Iris pigment epithelial cell (primary cell): ENCODE measurements at places on chromosomes 1 and 21.
A peak's percentile ranks its signal among the peaks of the same experiment; 100 is the strongest.

GRCh38 chr1:221669441-221669840 is 72.4 kb downstream of the DUSP10 start:
- no peak for DNase-seq

- DNase-seq, result no peak
Observed at GRCh38 chr1:81317191-81317590, 483.5 kb upstream of the ADGRL2 start.

DNA sequence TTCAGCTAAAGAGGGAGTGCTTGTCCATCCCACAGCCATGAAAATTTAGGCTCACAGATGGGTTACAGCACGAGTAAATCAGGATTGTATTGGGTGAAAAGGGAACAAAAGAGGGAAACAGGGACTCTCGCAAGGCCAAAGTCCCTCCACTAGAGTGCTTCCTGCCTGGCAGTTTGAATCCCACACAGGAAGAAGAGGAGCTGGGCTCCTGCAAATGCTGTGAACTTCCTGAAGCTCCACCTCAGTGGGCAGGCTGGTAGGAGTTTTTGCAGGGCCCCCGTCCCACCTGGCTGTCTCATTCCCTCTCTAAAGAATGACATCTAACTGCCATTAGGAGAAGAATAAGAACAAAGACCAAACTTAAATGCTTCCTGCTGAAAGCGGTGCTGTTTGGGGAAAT is 712.0 kb upstream of the PRMT6 start:
- DNase-seq, result no peak

DNA sequence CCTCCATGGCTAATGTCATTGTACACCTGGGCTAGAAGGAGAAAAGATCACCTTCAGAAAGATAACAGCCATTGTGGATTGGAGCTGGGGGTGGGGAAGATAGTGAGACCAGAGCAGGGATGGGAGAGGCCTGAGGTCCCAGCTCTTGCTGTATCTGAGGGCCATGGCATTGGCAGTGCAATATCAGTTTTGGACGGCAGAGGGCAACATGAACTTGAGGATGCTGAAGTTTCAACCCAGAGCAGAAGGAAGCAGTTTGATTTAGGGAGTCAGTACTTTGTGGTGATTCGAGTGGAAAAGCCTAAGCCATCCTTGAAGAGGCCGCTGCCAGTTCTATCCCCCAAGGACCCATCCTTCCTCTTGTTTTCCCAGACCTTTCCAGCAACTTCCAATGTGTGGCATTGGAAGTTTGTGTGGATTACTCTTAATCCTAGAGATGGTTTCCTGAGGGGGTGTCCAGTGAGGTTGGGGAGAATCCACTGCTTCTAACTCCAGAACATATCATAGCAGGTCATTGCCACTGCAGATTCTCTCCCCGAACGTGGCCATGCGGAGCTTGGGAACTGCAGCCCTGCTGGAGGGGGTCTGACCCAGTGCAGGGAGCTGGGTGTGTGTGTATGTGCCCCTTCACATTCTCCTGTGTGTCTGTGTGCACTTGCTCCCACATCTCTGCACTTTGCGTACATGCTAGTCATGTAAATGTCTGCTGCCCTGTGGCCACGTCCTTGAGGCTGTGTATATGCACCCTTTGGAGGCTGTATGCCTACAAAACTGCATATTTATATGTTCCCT is 24.1 kb downstream of the SLC26A9 start:
- DNase-seq, result peak; percentile 83

GRCh38 chr1:44294588-44295007 is 60.5 kb downstream of the ERI3 start:
- DNase-seq, result peak; percentile 24

DNA sequence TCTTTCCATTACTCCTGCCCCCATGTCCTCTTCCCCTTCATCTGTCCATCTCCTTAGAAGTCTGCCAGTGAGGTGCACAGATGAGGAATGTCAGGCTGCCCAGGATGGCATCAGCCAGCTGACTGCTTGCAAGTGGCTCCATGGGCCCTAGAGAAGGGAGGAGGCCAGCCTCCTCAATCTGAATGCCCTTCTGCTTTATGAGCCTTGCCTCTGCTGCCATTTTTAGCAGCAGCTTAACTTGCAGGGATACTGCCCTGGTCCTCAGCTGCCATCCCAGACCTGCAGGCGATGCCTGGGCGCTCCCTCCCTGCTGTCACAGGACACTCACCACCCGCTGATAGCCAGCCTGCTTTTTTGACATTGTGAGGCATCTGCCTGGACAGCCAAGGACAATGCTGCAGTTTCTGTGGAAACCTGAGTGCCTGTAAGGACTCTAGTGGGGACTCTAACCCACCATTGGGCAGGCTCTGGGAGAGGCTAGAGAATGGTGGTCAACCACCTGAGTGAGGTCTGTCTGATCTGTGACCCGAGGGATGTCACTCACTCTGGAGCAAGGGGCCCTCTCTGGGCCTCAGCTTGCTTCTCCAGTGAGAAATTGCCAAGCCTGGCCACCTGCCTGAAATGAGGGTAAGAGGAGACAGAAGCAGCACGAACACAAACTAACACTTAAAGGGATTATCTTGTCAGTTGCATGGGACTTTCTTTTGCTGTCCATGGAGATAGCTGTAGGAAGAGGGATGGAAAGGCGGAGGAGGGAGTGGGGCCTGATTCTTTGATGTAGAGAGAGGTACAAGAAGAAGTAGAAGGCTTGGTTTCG is 185.0 kb downstream of the MIS18A start:
- DNase-seq, result no peak

DNA sequence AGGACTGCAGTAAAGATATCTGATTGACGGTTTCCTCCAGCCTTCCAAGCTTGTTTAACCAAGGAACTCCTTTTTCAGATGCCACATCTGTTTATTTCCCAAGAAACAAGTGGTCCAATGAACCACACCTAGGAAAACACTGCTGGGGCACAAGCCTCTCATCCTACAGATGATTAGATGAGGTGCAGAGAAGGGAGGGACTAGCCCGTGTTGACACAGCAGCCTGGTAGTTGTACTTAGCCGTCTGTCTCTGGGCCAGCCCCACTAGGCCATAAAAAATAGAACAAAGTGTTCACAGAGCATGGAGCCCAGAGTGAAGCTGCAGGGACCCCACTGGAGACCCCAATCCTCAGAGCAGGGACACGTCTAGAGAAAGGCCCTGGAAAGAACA is 32.1 kb downstream of the LRP8 start:
- DNase-seq, result no peak

- DNase-seq, result no peak
Observed at GRCh38 chr1:30807318-30808066, 49.9 kb upstream of the LAPTM5 start.

GRCh38 chr21:25858325-25858724 is 123.6 kb downstream of the GABPA start:
- no peak for DNase-seq

DNA sequence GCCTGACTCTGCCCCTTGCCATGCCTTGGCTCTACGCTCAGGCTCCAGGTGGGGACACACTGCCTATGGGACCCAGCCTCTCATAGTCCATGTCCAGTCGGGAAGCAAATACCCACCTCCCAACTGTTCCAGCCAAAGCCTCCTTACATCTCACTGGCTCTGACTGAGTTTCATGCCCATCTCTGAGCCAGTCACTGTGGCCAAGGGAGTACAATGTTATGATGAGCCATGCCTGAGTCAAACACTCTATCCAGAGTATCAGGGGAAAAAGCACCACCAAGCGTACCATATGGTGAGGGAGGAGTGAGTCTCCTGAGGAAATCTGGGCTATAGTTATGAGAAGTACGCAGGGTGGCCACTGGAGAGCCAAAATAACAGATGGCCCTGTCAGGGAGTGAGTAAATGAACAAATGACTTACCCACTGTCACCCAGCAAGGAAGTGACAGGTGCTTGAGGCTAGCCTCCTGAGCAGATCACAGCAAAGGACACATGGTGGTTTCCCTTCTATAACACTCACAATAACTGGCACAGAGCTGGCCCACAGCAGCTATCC is 236.6 kb upstream of the GJB5 start:
- DNase-seq, result no peak

DNA sequence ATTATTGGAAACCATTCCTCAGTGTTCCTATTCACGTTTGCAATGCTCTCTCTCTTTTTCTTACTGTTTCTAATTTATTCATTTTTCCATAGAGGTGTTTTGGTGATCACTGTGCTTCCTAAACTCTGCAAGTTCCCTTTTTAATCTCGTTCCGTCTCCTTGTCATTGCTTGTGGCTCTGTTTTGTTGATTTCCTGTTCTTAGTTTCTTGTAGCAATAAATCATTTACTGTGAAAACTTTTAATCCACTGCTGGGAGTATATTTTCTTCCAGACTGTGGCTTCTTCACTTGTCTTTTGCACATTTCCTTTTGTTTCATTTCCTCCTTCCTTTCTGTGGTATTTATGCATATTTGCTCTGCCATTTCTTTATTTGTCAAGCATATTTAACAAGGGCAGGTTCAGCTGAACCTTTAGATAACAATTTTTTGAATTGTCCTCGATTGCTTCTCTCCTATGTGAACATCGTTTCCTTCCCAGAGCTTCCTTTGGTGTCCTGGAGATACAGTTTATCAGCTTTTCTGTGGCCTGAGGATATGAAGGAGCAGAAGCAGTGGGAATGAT is 3.6 kb downstream of the B3GALT5 start:
- DNase-seq, result no peak

- DNase-seq, result peak; percentile 80
Observed at GRCh38 chr1:151611288-151611790, 511 bp upstream of the SNX27 start.

DNA sequence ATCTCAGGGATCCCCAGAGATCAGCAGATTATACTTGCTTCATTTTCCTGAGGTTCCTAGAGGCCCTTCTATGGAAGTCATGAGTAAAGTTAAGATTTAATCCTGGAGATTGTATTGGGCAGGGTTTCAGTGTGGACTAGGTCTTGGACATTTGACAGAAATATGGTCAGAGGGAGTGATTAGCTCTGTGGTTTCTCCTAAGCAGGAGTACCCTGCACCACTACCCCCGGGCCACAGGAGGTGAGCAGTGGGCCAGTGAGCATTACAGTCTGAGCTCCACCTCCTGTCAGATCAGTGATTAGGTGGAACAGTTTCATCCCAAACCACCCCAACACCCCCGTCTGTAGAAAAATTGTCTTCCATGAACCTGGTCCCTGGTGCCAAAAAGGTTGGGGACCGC is 43.2 kb downstream of the PHACTR4 start:
- peak; percentile 45 for DNase-seq

GRCh38 chr1:21910558-21911204 is 26.4 kb downstream of the HSPG2 start:
- DNase-seq, result no peak

DNA sequence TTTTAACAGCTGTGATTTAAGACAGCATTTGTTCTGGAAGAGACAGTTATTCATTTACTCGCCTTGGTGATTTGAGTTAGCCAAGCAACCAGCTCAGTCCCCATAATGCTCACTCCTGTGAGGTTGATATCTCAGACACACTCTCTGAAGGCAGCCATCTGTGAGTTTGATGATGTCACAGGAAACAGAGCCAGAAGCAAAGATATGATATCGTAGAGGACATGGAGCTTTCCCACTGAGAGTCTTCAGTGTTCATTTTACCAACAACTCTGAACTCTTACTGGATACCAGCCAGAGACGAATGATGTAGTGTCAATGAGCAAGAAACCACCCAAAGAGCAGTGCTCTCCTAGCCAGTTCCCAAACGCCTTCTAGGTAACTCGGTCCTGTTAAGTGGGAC is 219.4 kb downstream of the SLC35F3 start:
- DNase-seq, result no peak

GRCh38 chr1:51784997-51785421 is 93.5 kb downstream of the NRDC start:
- DNase-seq, result peak; percentile 30

DNA sequence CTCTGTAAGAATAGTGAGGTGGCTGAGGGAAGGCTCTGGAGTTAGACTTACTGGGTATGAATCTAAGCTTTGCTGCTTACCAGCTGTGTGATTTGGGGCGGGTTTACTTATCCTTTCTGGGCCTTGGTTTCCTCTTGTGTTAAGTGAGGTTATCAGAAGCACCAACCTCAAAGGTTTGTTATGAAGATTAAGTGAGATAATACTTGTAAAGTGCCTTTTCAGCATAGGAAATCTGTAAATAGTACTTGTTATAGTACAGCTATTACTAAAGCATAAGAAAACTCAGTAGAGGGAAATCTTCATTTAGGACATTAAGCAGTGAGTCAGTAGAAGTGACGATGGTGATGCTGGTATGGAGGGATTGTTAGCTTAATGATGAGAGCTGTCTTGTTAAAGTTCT is 12.1 kb downstream of the HHAT start:
- DNase-seq, result no peak

GRCh38 chr1:16187748-16188401 is 24.6 kb downstream of the ARHGEF19 start:
- peak; percentile 79 for DNase-seq

GRCh38 chr1:35500439-35500838 is 56.8 kb downstream of the KIAA0319L start:
- DNase-seq, result no peak

GRCh38 chr1:40911105-40911504 is 48.9 kb upstream of the CITED4 start:
- no peak for DNase-seq

DNA sequence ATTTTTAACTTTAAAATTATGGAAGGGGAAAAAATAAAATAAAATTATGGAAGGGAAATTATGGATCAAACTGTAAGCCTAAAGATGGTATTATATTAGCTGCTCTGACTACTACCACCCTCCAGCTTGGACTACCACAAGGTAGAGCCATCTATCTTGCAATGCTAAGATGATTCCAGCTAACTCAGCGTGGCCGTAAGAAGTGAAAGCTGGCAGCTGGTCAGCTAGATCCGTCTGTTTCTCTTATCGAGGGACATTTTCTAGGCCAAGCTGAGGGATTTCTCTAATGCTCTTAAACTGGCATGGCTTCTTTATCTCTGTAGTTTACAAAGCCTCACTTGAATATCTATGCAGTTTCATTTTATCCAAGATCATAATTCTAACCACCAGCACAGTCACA is 31.5 kb downstream of the LYST start:
- DNase-seq, result peak; percentile 36

DNA sequence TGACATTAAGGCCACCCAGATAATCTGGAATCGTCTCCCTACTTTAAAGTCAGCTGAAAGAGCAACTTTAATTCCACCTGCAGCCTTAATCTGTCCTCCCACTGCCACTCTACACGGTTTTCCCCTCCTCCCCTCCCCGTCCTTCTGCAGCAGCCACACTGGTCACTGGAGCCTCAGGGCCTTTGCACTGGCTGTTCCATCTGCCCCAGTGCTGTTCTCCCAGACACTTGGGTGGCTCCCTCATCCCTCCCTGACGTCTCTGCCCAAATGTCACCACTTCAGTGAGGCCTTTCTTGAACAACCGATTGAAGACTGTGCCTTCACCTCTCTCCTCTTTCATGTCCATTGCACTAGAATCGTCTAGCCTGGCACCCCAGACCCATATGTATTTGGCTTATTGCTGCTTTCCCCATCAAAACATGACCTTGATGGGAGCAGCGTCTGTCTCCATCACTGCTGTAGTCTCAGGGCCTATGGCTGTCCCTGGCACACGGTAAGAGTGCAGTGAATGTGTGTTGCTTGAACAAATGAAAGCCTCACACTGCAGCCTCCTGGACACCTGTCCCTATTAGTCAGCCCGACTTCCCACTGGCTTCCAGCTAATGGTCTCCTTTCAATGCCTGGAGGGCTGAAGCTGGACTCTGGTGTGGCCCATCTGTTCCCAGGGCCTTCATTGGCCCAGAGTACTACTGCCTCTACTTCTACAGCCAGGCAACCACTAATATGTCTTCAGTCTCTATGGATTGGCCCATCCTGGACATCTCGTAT is 10.6 kb upstream of the PRDM16 start:
- no peak for DNase-seq

- DNase-seq, result no peak
Observed at GRCh38 chr1:2561898-2562895, 6.0 kb downstream of the TNFRSF14 start.
